Right ventricle myocardium inferior (tissue), 1 donor: ENCODE measurements at places on chromosomes 12 and 14. TPM values are rescaled to one million over a fixed set of nuclear protein-coding genes. Genes with fewer than 3 reads are reported as not detected.

GRCh38 chr12:96766232-96766631 lies 140.8 kb upstream of the NEDD1 start:
- no peak for DNase-seq

The AKAP5 gene
- total RNA-seq, result 0.16 TPM

- no peak for DNase-seq
Observed at GRCh38 chr14:31937730-31938346, 139.3 kb upstream of the ARHGAP5 start.

GRCh38 chr12:75345531-75345930 lies 11.1 kb downstream of the GLIPR1L1 start:
- DNase-seq, result no peak

GRCh38 chr12:93256256-93256969 lies 121.3 kb upstream of the NUDT4 start:
- no peak for DNase-seq

The SLC39A2 gene
- total RNA-seq, result not detected

DNA sequence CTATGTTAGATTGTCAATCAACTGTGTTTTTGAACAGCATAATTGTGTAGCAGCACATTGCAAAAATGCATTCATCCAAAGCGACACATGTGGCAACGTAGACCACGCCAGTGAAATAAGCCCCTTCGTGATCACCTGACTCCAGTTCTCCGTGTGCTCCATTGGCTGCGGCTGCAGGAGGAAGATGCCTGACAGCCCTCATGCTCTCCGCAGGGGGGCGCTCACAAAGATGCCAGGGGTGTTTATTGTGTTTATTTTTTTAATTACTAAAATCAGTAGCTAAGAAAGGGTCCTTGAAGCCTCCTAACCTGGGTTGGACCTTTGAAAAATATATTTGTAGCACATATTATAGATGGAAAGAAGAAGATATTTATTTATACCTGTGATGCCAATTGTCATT lies 116.3 kb downstream of the SLC15A4 start:
- DNase-seq, result no peak

- DNase-seq, result no peak
Observed at GRCh38 chr14:26199096-26199495, 398.7 kb downstream of the NOVA1 start.

- DNase-seq, result peak; percentile 60
Observed at GRCh38 chr12:113062502-113063395, 6.2 kb downstream of the DTX1 start.

GRCh38 chr12:4943067-4943937 lies 33.6 kb downstream of the KCNA1 start:
- DNase-seq, result no peak

- DNase-seq, result no peak
Observed at GRCh38 chr12:47387994-47388393, 308.2 kb upstream of the AMIGO2 start.

DNA sequence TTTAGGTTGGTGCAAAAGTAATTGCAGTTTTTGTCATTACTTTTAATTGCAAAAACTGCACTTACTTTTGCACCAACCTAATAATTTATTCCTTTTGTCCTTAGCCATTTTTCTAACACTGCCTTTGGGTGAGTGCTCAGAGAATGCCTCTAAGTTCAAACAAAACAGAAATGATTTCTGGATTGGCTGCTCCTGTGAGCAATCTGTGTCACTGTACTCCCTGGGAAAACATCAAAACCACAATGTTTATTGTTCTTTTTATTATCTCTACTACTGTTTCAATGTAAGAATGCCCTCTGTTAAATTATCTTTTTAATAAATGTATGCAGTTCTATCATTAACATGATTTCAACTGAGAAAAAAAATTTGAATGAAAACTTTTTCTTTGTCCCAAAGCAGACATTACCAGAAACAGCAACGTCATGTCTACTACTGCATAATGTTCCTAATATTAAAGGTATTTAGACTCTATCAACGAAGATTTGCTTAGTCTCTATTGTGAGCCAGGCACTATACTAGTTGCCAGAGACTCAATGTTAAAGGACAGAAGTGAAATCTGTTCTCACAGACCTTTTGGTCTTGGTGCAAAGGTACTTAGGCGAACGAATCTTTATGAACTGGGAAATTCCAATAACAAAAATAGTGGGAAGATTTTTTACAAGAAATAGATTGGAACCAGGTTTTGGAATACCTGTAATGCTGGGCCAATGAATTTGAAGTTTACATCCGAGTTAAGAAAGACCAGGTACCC lies 6.2 kb downstream of the SLC41A2 start:
- no peak for DNase-seq

GRCh38 chr12:73342733-73343132 lies 1070.6 kb downstream of the TRHDE start:
- DNase-seq, result no peak

GRCh38 chr14:92154283-92154942 lies 32.6 kb downstream of the CPSF2 start:
- DNase-seq, result no peak

- no peak for DNase-seq
Observed at GRCh38 chr12:62686938-62687337, 220.3 kb downstream of the MON2 start.

The SHMT2 gene
- 32.8 TPM for total RNA-seq

GRCh38 chr12:4261655-4262054 lies 11.9 kb upstream of the CCND2 start:
- DNase-seq, result no peak

DNA sequence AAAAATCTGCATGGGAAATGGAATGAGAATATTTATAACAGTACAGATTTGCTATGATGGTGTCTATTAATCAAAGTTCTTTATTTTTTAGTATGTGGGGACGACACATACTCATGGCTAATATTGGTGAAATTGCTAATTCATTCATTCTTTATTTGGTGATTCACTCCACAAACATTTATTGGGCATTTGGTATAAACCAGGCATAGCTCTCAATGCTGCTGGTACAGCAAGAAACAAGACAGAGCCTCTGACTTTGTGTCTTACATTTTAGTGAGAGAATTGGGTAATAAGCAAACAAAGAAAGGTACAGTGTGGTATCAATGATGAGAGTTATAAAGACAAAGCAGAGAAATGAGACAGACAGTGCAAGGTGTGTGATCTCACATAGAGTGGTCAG lies 129.5 kb downstream of the RGS6 start:
- DNase-seq, result no peak

DNA sequence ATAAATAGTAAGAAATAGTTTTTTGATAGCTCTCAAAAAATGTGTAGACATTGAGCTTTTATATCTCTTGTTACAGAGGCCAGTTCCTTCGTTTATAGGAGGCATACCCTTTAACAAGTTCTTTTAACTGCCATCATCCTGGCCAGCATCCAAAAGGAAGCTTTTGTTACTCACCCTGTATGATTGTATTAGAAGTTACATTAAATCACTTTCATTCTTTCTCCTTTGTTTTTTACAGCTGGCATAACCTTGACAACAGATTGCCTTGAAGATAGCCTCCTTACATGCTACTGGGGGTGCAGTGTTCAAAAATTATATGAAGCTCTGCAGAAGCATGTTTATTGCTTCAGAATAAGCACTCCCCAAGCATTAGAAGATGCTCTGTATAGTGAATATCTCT lies 20.1 kb downstream of the CGRRF1 start:
- no peak for DNase-seq

The SETD1B gene
- 8.0 TPM for total RNA-seq

GRCh38 chr12:114238808-114239207 lies 167.1 kb downstream of the TBX5 start:
- no peak for DNase-seq

The USP44 gene
- total RNA-seq, result 1.0 TPM
